Peyer's patch (tissue), 4 donors: ENCODE measurements at places on chromosomes 4 and X. TPM values are rescaled to one million over a fixed set of nuclear protein-coding genes. Genes with fewer than 3 reads are reported as not detected.

GRCh38 chr4:26140150-26140898, 180.5 kb upstream of the RBPJ start:
- H3K36me3 ChIP-seq, result no peaks in the 10 kb centered on the region
- H3K4me3 ChIP-seq, result no peak overlapping the region

ERCC6L gene
- total RNA-seq, result 0.18 TPM

DNA sequence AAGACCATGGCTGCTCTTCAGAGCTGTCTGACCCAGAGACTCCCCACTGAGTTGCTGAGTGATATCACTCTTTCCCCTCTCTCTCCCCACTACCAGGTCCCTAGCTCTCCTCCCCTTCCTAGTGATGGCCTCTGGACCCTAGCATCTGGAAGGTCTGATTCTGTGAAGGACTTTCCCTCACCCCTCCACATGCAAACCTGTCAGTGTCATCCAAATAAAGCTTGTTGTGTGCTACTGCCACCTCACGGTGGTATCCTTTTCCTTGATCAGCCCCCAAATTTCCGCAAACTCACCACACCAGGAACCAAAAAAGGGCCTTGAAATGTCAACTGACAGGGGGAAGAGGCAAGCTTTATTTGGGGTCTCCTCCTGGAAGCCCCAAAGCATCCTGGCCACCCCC, 500.2 kb downstream of the IDS start:
- no peaks in the 10 kb centered on the region for H3K27me3 ChIP-seq
- H3K36me3 ChIP-seq, result no peaks in the 10 kb centered on the region
- no peak overlapping the region for H3K27ac ChIP-seq
- H3K4me3 ChIP-seq, result no peak overlapping the region
- H3K4me1 ChIP-seq, result no peaks in the 10 kb centered on the region

DNA sequence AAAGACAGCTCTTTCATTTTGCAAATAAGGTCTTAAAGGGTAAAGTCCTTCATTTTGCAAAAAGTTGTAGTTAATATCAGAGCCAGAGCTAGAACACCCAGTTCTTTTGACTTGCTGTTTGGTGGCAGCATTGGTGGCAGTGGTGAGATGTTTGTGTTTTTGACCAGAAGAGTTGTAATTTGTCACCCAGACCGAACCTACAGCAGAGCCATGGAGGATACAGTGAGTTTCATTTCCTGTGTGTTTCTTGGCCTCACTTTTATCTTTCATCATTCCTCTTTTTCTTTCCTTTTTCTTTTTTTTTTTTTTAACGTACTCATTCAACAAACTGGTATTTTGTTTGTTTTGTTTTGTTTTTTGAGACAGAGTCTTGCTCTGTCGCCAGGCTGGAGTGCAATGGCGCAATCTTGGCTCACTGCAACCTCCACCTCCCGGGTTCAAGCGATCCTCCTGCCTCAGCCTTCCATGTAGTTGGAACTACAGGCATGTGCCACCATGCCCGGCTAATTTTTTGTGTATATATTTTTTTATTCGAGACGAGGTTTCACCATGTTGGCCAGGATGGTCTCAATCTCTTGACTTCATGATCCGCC, 116.4 kb downstream of the AFF1 start:
- H3K4me1 ChIP-seq, result peaks cover 3% of the 10 kb centered on the region
- no peak for DNase-seq
- H3K27ac ChIP-seq, result no peak overlapping the region
- H3K4me3 ChIP-seq, result no peak overlapping the region

DNA sequence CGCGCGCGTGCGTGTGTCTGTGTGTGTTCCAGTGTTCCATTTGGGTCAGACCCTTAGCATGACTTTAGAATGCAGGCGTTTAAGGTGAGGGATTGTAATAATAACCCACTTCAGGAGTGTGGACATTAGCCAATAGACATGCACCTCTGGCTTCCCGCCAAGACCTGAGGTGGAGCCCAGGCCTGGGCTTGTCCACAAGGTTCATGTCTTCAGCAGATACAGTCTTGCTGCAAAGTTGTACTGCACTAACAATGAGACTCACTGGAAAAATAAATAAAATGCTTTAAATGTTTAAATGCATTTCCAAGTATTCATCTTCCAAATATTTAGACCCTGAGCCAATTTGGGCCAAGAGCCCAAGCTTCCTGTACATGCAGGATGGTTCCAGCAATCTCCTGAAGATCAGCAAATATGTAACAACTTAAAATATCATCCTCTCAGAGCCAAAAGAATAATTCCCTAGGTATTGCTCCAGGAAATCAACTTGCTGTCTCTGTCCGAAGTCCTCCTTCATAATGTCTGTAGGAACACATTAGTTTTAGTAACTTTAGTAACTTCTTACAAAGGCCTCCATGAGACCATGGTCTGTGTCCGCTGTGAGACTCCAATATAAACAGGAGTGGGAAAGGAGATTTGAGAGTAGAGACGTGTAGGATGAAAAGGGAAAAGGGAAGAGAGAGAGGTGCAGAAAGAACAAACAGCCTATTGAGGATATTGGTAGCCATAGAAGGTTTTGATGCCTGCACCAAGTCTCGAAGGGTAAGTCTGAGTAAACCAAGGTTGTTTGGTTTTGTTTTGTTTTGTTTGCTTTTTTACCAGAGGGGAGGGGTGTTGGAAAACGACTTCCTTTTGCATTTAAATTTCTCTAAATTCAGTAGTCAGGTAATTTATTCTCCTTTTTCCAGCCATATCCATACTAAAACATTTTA, 98.5 kb upstream of the KLF3 start:
- H3K36me3 ChIP-seq, result no peaks in the 10 kb centered on the region
- no peak overlapping the region for H3K27ac ChIP-seq
- no peaks in the 10 kb centered on the region for H3K4me1 ChIP-seq
- no peak for DNase-seq

COL4A6 gene
- total RNA-seq, result 0.18 TPM

GRCh38 chr4:99696801-99697200, 39.2 kb upstream of the C4orf54 start:
- no peaks in the 10 kb centered on the region for H3K4me1 ChIP-seq
- H3K4me3 ChIP-seq, result no peak overlapping the region
- H3K27ac ChIP-seq, result no peak overlapping the region

KLF8 gene
- 2.1 TPM for total RNA-seq

- H3K4me3 ChIP-seq, result no peak overlapping the region
- DNase-seq, result no peak
- H3K27me3 ChIP-seq, result no peaks in the 10 kb centered on the region
- H3K27ac ChIP-seq, result no peak overlapping the region
- no peaks in the 10 kb centered on the region for H3K36me3 ChIP-seq
- H3K4me1 ChIP-seq, result no peaks in the 10 kb centered on the region
Measured at GRCh38 chr4:94341481-94342370, 910 bp downstream of the HPGDS start.

GRCh38 chr4:149836546-149836945, 20.9 kb upstream of the IQCM start:
- no peaks in the 10 kb centered on the region for H3K4me1 ChIP-seq
- no peaks in the 10 kb centered on the region for H3K36me3 ChIP-seq
- no peak overlapping the region for H3K4me3 ChIP-seq
- no peak for DNase-seq
- H3K27me3 ChIP-seq, result no peaks in the 10 kb centered on the region

- no peaks in the 10 kb centered on the region for H3K36me3 ChIP-seq
- no peak overlapping the region for H3K27ac ChIP-seq
- no peak for DNase-seq
- no peak overlapping the region for H3K4me3 ChIP-seq
- H3K27me3 ChIP-seq, result no peaks in the 10 kb centered on the region
Measured at GRCh38 chr4:38359113-38359512, 304.9 kb upstream of the KLF3 start.

GRCh38 chrX:81390237-81390636, 188.3 kb downstream of the SH3BGRL start:
- no peak overlapping the region for H3K27ac ChIP-seq
- no peak overlapping the region for H3K4me3 ChIP-seq
- H3K36me3 ChIP-seq, result no peaks in the 10 kb centered on the region
- DNase-seq, result no peak
- H3K4me1 ChIP-seq, result no peaks in the 10 kb centered on the region
- H3K27me3 ChIP-seq, result no peaks in the 10 kb centered on the region

GRCh38 chr4:2497931-2498330, 29.0 kb downstream of the RNF4 start:
- H3K36me3 ChIP-seq, result no peaks in the 10 kb centered on the region
- no peaks in the 10 kb centered on the region for H3K27me3 ChIP-seq
- no peak overlapping the region for H3K27ac ChIP-seq
- DNase-seq, result peak; percentile 52
- no peak overlapping the region for H3K4me3 ChIP-seq
- H3K4me1 ChIP-seq, result peaks cover 4% of the 10 kb centered on the region

GAGE12E gene
- total RNA-seq, result not detected

KCNIP4 gene
- total RNA-seq, result not detected

GK gene
- total RNA-seq, result 12.4 TPM

- no peak for DNase-seq
- no peak overlapping the region for H3K4me3 ChIP-seq
- no peaks in the 10 kb centered on the region for H3K27me3 ChIP-seq
- no peaks in the 10 kb centered on the region for H3K36me3 ChIP-seq
- no peak overlapping the region for H3K27ac ChIP-seq
Measured at GRCh38 chr4:98998551-98998950, 3.0 kb downstream of the METAP1 start.

GRCh38 chr4:162661913-162662312, 498.1 kb upstream of the FSTL5 start:
- H3K27ac ChIP-seq, result no peak overlapping the region
- H3K36me3 ChIP-seq, result no peaks in the 10 kb centered on the region
- no peak for DNase-seq
- no peaks in the 10 kb centered on the region for H3K27me3 ChIP-seq
- no peak overlapping the region for H3K4me3 ChIP-seq

GRCh38 chrX:103480526-103480925, 38.8 kb downstream of the RAB40A start:
- no peak overlapping the region for H3K4me3 ChIP-seq
- no peaks in the 10 kb centered on the region for H3K27me3 ChIP-seq
- H3K4me1 ChIP-seq, result no peaks in the 10 kb centered on the region
- no peak overlapping the region for H3K27ac ChIP-seq

IL1RAPL2 gene
- total RNA-seq, result not detected

DNA sequence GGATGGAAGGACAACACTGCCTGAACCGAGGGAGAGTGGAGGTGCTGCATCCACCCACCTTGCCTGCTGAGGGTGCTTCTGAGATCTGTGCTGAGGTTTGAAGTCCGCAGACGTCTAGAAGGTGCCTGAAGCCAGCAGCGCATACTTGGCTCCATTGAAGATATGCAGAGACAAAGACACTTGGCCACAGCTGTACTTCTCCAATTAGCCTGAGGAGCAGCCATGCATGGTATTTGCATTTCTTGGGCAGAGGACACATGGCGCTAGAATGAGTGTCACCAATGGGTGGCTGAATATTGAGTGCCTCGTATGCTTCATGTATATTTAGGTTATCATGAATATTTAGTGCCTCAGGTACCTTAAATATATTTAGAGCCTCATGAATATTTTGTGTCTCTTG, 128.7 kb upstream of the ATP6AP2 start:
- H3K27me3 ChIP-seq, result no peaks in the 10 kb centered on the region
- H3K4me1 ChIP-seq, result no peaks in the 10 kb centered on the region
- no peak overlapping the region for H3K27ac ChIP-seq
- no peaks in the 10 kb centered on the region for H3K36me3 ChIP-seq
- no peak for DNase-seq
